ENCODE measurements at places on chromosomes 5 and 9.

DNA sequence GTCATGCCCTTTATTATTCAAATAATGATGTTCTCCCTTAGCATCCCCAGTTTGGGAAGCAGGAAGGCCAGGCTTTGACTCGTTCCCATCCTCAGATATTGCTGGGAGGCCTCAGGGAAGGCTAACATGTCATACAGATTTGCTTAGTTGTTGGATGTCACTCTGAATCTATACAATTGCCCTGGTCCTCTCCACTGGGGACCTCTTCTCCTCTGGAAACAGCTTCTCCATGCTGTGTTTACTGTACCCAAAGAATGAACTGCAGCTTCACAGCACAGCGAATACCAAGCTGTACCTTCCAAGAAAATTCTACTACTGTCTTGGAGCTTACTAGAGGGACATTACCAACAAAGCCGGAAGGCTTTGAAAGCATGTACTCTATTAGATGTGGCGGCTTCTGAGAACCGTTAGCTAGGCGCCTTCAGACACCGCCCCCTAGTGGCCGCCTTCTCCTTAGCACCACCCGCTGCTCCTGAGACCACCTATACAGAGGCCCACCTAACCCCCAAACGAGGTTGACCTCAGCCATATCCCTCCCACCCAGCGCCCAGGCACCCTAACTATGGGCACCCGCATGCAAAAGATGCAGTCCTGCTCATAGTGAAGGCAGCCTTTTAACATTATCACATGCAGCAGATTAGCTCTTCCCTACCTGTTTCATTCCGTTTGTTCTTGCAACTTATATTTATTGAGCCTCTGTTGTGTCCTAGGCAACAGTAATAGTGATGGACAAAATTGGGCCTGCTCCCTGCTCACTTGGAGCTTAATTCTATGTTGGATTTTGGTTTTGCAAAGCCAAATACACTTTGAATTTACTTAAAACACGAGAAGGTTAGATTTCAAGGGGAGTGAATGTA, 34.9 kb upstream of the FOXI1 start:
- no peak for DNase-seq

GRCh38 chr9:38394416-38394815, 1.9 kb downstream of the ALDH1B1 start:
- DNase-seq, result no peak

GRCh38 chr5:32127711-32128110, 46.4 kb downstream of the GOLPH3 start:
- no peak for DNase-seq

GRCh38 chr9:127979333-127980059, 1.3 kb downstream of the EEIG1 start:
- DNase-seq, result no peak

GRCh38 chr9:3956899-3957298, 343.0 kb downstream of the GLIS3 start:
- DNase-seq, result no peak

- DNase-seq, result no peak
These were observed 37.2 kb upstream of the COL15A1 start for GRCh38 chr9:98906273-98907040.

DNA sequence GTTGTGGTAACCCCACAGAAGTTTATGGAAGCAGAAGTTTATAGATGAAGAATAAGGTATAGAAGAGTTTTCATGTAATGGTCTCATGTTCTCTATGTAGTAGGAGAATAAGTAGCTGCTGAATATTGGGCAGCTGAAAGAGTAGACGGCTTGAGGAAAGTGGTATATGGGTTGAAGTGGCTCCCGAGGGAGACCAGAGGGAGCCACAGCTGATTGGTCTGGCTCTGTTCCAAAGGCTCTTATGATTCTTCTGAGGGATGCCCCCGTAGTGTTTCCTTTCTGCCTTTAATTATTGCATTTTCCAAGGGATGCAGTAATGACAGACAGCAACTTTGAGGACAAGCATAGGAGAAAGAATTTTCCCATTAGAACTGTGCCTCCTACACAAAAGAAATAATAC, 30.1 kb upstream of the TENT2 start:
- DNase-seq, result no peak

DNA sequence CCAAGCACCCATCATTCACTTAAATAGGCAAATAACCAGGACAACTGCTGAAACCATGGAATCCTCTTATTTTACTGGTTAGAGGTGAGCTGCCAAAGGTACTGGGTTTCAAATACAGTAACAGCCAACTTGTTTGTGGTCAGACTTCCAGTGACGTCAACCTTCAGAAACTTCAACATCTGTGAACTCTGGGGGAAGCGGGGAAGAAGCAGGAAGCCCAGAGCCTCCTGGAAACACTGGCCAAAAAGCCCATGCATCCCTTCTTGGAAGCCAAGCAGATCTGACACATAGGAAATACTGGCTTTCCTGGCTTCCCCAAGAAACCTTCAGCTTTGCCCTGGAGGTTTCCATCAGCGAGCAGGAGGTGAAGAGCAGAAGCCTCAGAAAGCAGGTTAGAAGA, 4.9 kb upstream of the FRRS1L start:
- DNase-seq, result no peak

GRCh38 chr5:87944553-87945285, 323.9 kb downstream of the TMEM161B start:
- no peak for DNase-seq

DNA sequence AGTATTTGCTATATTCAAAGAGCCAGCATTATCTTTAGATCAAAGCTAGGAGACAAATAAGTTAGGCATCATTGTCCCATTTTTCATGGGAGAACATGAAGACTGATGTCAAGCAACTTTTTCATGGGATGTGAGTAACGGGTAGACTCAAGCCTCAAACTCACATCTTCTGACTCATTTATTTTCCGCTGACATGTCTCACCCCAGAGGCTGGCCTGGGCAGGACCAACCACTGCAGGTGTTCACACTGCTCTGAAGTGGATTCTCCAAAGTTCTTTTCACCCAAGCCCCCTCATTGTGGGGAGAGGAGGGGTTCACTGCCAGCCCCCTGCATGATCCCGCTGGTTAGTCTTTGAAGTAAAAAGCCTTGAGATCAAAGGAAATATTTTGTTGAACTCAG, 34.9 kb upstream of the BASP1 start:
- no peak for DNase-seq

DNA sequence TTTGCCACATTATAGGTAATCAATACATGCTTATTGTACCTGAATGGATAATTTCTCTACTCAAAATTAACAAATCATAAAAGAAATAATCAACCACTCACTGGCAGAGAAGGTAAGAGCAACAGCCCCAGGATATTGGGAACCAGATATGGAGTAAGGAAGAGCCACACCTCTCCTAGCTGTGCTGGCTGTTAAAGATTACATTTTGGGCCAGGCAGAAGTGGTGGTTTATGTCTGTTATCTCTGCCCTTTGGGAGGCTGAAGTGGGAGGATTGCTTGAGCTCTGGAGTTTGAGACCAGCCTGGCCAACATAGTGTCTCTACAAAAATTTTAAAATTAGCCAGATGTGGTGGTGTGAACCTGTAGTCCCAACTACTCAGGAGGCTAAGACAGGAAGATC, 56.4 kb downstream of the BHMT start:
- DNase-seq, result no peak

DNA sequence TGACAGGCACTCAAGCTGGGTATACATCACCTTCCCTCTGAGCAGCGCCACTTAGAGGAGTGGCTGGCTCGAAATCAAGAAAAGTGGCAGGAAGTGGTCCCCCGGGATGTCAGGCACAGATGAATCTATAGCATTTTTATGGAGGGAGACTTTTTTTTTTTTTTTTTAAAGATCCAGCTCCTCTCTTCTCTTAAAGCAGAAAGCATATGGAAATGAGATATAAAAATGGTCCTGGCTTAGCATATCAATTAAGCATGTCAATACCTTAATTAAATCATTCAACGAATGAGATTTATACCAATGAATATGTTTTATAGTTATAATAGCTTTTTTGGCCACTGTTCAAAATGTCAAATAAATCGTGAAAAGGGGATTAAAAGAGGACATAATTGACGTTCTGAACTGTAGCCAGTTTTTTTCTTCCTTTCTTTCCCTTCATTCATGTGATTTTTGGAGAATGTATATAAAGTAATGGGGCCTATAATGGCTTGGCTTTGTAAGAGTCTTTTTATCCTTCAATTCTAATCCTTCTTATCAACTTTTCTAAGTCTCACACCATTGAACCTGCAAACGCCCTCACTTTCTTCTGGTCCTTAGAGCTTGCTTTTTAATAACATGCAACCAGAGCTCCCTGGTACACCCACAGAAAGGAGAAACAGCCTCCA, 319.2 kb upstream of the PANK3 start:
- DNase-seq, result no peak

GRCh38 chr5:62521319-62521718, 57.3 kb upstream of the LRRC70 start:
- DNase-seq, result no peak

DNA sequence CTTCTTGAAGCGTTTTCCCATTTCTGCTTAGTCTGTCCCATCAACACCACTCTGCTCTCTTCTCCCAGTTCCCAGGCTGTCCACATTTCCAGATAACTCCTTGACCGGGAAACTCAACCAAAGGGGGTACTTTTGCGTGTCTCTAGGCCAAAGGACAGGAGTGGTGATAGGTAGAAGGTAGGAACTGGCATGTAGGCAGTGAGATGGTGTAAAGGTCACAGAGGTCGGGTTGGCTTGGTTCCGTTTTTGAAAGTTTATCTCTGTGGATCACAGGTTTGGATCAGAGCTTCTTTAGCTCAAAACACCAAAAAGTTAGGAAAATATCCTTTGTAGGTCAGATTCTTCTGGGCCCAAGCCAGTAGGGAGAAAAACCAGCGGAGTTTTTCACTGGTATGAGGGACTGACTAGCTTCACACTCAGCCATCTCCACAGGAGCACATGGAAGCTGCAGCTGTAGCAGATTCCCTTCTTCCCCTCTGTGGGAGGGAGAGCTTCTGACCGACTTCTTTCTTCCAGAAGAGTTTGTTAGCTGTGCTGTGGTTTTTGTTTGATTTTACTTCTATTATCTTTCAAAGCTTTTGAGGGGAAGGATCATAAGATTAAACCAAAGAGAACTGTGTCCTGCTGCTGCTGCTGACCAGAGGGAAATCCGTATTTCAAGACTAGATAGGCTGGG, 98.4 kb upstream of the DMRT1 start:
- no peak for DNase-seq

DNA sequence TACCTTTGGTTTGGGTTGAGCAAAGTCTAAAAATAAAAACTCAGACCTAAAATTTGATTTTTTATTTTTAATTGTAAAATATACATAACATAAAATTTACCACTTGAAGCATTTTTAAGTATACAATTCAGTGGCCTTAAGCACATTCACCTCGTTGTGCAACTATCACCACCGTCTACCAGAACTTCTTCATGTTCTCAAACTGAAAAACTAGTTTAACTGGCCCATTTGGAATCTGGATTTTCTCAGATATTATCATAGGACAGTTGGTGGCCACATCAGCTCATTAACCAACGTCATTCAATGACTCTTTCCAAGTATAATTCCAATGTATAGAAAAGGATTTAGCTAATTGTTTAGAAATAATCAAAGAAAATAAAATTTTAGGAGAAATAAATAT, 319.3 kb downstream of the TLE1 start:
- no peak for DNase-seq

DNA sequence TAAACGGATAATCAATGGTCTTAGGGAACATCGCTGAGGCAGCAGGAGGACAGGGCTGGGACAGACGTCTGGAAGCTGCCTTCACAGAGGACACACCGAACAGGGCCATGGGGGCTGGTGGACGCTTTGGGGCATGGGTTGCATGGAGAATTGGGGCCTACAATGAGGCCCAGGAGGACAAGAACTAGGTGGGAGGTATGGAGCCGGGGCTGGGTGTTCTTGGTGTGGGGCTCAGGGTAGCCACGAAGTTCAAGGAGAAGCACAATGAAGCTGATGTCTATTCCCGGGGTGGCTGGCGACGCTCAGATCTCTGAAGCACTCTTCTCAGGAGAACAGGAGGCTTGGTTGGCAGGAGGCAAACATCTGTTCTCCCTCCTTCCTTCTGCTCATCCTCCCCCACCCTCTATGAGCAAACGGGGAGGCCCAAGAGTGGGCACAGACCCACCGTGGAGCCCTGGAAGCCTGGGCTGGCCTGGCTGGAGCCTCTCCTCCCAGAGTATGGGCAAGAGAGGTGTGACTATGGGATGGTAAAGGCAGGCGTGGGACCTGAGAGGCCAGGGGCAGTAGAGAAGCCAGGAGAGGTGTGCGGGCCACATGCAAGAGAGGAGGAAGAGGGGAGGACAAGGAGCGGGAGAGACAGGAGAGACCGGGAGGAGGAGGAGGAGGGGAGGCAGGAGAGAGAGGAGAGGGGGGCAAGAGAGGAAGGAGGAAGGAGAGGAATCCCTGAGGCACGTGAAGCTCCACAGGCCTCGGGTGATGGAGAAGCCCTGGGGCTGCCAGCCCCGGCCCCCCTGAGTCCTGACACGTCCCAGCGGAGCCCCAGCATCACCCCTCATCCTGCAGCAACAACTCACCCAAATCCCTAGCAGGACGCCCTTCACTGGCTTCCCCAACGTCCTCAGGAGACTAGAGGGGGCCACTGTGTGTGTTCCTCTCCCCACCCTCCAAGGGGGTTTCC, 159.1 kb downstream of the OLFM1 start:
- no peak for DNase-seq

DNA sequence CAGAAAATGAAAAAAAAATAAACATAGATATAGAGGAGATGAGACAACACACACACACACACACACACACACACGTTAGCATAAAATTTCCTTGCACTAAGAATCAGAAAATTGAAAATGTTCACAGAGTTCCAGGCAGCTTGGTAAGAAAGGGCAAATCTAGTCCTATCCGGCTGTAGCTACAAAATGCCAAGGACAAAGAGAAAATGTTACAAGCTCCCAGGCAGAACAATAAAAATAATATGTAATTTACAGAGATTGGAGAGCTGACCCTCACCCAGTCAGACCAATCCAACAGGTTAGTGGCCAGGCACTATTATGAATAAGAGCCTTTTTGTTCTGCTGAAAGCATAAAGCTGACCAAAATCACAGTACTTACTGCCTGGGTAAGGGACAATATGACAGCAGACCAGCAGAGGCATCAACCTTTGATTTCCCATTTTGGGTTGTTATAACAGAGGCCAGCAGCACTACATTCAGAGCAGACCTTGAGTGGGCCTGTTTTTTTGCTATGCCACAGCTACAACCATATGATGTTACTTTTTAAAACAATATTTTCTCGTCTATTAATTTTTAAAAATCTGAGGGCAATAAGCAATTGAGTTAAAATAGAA, 892.6 kb downstream of the TAF11L14 start:
- DNase-seq, result no peak

- no peak for DNase-seq
These were observed 28.1 kb downstream of the CAMSAP1 start for GRCh38 chr9:135879237-135879601.

GRCh38 chr5:153496835-153497234, 6.4 kb downstream of the GRIA1 start:
- DNase-seq, result no peak

Measured in naive thymus-derived CD8-positive, alpha-beta T cell (primary cell).